ENCODE measurements at places on chromosomes 2 and 18.

DNA sequence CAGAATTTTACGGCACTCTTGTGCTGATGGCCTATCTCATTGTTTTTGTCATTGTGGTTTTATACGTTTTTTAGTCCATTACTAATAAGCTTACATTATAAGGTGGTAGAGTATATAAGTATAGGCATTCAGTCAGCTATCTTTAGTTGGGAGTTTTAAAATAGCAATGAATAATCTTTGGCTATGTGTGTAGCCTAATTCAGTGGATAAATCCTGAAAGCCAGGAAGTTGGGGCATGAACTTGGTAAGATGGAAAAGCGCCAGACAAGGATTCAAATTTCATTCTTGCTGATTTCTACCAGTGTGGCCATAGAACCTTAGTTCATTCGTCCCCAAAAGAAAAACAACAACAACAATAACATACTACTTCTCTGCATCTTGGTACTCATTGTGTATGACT, 31.2 kb downstream of the EPC2 start:
- no peak for ATAC-seq

GRCh38 chr2:175062787-175063585, 57.8 kb upstream of the CHN1 start:
- no peak for ATAC-seq

- ATAC-seq, result peak; percentile 39
These were observed 16.4 kb upstream of the NFU1 start for GRCh38 chr2:69453475-69454129.

DNA sequence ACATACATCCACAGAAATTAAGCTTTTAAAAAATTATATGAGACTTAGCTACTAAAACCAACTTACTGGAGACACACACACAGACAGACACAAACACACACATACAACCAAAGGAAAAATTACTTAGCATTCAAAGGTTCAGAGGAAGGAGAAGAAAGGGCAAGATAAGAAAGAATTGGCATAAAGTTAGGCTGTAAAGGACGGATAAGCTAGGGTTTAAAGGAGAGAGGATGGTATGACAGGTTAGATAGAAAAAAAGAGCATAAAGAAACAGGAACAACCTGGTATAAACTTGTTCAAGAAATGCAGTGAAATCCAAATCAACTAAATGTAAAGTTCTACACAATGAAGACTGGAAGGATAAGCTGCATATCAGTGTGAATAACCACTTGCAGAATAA, 73.4 kb downstream of the SLC66A3 start:
- ATAC-seq, result no peak

GRCh38 chr2:133458280-133458679, 110.0 kb downstream of the NCKAP5 start:
- no peak for ATAC-seq

DNA sequence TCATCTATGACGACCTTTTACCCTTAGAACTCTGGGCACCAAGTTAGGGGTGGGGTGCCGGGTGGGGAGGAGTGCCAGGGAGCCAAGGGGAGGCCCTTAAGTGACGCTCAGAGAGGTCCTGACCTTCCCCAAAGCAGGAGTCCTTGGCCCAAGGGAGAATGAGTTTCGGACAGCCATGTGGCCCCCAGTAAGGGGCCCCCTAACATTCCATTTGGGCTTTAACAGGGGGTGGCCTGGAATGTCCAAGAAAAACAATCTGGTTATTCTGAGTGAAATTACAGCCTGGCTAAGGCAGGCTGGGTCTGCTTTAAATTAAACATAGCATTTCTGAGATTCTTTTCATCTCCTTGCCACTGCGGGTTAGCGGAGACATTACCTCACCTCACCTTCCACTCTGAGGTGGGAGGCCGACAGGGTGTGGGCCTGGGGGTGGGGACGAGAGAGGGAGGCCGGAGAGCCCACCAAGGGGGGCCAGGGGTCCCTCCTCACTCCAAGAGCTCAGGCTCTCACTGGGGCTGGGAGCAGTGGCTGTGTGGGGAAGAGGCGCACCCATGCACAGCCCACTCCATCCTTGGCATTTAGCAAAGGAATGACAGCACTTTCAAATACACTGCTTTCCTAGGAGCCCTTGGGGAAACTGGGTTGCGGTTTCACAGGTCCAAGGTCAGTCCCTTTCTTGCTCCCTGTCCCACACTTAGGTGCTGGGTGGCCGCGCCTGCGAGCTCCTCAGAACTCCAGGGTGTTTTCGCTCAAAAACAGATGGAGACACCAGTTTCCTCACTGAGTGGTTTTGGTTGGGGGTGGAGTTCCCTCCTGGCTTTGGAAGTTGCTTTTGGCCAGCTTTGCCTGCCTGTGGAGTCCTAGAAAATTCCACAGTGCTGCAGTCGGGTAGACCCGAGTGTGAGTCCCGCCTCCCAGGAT, 107.4 kb downstream of the POLR1A start:
- ATAC-seq, result no peak

DNA sequence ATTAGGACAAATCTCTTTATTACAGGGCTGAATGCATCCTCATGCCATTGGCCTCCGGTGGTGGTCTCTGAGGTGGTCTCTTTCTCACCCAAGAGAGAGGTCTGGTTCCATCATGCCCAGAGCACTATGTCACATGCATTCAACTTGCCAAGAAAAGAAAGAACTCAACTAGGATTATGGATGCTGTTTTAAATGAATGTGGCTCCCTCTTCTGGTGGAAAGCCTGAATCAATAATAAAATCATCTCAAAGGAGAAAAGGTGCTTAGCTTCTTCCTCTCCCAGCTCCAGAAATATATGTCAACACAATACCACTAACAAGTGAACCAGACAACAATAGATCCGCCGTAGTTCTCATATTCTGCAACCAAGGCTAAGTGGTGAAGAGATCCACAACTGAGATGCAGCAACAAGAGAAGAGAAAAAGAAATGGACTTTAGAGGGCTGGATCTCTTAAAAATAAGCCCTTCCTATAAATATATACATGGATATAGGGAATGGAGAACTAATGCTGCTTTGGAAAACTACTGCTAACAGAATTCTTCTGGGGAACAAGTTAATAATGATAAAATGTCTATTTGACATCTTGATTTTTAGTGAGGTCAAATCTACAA, 396.8 kb downstream of the NCKAP5 start:
- peak; percentile 58 for ATAC-seq

DNA sequence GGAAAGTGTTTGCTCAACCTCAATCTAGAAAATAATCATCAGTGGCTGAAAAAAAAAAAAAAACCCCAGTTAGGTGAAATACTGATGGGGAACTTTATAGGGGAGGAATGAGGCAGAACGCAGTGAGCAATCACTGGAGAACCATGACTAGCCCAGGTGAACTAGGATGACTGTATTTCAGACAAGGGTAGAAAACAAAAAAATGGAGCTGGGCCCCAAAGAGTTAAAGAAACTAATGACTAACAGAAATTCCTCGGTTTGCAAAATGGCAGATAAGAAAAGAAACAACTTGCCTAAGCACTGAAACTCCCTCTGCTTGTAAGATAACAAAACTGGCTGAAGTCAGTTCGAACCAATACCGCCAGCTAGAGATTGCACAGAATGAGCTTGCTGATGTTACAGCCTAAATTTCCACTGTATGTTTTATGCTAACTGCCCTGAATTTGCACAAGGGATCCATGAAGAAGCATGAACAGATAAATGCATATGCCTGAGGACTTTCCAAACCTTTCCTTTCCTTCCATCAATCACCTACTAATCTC, 245.9 kb downstream of the METTL4 start:
- no peak for ATAC-seq

GRCh38 chr2:168545439-168546082, 89.5 kb downstream of the CERS6 start:
- ATAC-seq, result no peak

- ATAC-seq, result peak; percentile 32
These were observed 148.1 kb upstream of the SIX3 start for GRCh38 chr2:44793322-44793870.

DNA sequence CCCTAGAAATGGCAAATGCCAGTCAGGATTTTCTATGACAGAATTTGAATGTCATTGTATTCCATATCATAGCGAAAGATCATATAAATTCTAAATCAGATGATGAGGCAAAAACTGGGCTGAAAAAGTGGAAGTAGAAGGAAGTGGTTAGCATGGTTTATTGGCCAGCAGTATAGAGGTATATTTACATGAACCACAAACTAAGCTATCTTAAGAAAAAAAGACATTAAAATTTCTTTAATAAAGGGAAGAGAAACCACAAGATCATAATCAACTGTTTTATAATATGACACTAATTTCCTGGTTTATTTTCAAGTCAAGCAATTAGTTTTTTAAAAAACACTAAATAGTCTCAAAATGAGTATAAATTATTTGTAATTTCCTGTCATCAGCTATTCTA, 123.2 kb upstream of the LRP1B start:
- ATAC-seq, result no peak

DNA sequence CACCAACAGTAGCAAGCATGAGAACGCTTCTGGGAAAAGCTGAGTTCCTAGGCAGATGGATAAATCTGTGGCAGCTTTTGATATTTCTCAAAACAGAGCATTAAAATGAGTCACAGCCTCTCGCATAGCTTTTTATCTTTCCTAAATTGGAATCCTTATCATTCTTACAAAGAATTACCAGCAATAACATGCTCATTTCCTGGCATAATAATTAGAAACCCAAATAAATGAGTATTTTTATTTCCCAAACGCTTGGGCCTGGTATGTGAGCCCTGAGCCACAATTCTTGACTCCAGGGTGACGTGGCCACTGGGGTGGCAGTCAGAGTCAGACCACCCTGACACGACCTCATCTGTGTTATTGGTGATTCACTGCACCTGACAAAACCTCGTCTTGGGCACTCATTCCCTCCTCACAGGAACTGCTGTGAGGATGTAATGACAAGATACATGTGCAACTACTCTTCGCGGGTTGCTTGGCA, 210.7 kb downstream of the ARL4C start:
- ATAC-seq, result peak; percentile 70

GRCh38 chr2:174493549-174494331, 6.9 kb upstream of the GPR155 start:
- ATAC-seq, result no peak

DNA sequence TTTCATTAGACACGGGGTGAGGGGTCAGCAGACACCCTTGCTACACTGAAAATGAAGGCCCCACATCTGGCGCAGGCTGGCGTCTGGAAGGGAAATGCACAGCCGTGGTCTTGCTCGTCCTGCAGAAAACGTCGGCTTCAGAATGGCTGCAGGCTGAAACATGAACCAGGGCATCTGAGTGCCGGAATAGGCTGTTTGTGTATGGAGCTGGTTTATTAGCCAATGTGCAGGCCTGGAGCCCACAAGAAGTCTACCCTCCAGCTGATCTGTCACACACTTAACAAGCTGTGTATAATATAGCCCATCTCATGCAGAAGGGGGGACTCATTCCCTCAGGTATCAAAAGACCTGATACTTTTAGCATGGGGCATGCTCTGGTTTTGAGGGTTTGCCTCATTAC, 153.4 kb upstream of the SOX11 start:
- peak; percentile 69 for ATAC-seq

DNA sequence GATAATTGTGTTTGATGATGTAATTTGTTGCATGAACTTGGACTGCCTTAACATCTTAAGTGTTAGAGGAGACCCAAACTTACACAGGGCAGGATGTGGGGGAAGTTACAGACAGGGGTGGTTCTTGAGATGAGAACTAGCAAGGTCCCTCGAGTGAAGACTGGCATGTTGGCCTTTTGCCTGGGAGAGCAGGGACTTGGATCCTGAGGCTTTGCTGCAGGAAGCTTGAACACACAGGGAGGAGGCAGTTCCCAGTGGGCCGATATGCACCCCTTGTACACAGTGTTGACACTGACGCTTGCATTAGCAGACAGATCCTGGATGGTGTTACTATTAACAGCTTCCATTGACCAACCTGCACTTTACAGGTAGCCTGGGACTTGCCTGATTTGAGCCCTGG, 47.5 kb downstream of the CHRNA1 start:
- ATAC-seq, result no peak

- ATAC-seq, result no peak
These were observed 87.7 kb upstream of the DDX18 start for GRCh38 chr2:117726747-117727146.

DNA sequence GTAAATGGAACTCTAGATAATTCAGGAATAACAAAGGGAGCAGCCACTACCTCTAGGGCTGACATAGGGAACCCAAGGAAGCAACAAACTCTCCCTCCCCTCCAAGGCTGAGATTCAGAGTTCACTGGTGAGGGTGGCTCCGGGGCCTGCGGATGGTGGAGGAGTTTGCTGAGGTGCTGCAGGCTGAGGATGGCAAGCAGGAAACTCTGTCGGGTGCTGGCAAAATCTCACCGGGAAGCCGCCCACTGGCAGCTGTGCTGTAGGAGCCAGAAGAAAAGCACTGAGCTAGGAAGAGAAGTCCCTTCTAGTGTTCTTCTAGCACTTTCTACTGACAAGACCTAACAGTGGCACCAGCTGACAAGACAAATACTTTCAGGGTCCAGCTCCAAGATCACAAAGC, 12.5 kb upstream of the HAAO start:
- ATAC-seq, result no peak

DNA sequence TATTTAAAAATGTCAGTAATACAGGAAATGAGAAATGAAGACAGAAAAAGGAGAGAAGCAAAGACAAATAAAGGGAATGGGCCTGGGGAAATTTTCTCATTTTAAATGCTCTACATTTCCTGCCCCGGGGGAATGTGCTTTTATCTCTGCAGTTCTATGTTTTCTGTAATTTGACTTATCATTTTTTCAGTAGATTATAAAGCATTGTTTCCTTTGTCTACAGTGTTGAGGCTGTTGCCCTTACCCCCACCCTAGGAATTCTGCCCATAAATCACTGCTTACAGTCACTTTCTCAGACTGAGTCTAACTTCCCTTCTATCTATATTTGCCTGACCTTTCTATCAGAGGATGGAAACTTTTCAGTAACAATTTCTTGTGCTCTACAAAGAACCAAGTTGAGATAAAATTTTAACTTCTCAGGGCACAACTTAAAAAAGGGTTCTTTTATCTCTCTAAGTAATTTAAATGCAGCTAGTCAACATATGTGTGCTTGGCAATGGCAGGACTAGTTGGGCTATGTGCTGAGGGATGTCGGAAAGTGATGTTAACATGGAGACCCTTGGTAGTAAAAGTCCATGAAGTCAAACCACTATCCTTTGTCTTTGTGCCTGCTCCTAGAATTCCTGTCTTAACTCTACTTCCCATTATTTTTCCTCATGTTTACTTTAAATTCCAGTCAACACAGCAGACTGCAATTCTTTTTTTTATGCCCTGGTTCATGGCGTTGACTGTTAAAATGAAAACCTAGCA, 146.5 kb upstream of the MMADHC start:
- ATAC-seq, result no peak

- no peak for ATAC-seq
These were observed 805 bp upstream of the TNFRSF11A start for GRCh38 chr18:62324181-62324828.

DNA sequence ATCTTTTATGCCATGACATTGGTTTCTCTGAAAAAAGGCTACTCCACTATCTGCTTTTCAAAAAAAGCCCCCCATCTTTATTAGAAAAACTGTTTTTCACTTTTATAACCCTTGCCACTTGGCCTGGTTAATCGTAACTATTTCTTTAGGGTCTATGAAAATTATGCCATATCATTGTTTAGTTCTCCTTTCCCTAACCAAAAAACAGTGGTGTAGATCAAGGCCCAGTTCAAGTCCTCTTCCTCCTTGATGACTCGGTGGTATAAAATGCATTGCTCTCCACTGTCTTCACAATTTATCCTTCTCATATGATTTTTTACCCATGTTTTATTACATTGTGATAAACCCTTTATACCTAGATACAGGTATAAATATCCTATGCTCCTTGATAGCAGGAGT, 205.5 kb downstream of the ZNF521 start:
- no peak for ATAC-seq

Measured in motor neuron (in vitro differentiated cells).